T follicular helper cell (primary cell): ENCODE measurements at places on chromosomes 16 and 17.

GRCh38 chr17:36147601-36148000 is 28.8 kb downstream of the TBC1D3B start:
- no peak for DNase-seq

GRCh38 chr17:44607836-44608690 is 48.2 kb upstream of the MEIOC start:
- no peak for DNase-seq

GRCh38 chr17:29592850-29593551 is at the start of gene ANKRD13B:
Gene ANKRD13B (plus strand): TSS chr17:29593132. CDS start chr17:29593622, 490 bp downstream.
- no peak for DNase-seq

DNA sequence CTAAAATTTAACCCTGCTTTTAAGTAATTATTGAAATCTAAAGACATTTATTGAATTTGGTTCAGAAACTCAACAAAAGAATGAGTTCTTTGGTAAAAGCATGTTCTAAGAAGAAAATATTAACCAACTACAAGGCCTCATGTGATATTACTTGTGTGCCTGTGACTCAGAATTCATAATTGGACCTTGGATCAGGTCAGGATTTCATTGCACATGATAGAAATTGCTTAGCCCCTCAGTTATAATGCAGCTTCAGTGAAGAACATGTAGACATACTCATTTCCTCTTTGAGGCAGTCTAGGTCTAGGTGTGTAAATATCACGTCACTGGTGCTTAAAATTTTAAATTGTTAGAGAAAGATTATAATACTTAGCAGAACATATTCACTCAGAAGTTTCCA is 410.0 kb upstream of the SOX9 start:
- DNase-seq, result no peak

- DNase-seq, result no peak
These were observed 81.3 kb downstream of the SDK2 start for GRCh38 chr17:73562896-73563295.

DNA sequence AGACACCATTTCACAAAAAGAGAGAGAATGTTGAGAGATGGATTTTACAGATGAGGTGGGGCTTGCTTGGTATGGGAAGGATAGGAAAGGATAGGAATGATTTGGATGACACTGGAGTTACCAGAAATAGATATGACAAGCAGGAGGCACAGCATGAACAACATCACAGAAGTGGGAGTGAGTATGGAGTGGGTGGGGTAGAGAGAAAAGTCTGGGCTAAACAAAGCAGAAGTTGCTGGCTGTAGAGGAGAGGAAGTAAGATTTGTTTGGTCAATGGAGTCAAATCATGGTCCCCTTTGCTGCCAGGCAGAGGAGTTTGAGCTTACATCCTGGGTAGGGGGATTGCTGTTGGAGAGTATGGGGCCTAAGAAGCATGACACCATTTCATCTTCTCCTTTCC is 101.7 kb downstream of the VAT1L start:
- no peak for DNase-seq

- DNase-seq, result no peak
These were observed 9.9 kb upstream of the TBKBP1 start for GRCh38 chr17:47684025-47684424.

DNA sequence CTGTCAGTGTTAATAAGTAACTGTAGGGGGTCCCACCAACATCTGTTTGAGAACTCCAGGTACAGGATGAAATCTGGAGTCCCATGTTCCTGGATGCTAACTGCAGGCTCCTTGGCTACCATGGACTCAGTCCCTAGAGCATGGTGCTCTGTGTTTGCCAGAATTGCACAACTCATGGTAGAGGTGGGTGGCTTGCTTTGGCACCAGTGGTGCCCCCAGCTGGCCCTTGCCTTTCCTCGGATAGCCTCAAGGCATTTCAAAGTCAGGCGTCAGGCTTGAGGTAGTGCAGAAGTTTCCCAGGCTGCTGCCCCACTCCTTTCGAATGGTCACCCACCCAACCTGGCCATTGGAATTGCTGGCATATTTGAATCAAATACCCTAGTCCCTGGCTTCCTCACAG is 179.9 kb downstream of the RBFOX1 start:
- no peak for DNase-seq

DNA sequence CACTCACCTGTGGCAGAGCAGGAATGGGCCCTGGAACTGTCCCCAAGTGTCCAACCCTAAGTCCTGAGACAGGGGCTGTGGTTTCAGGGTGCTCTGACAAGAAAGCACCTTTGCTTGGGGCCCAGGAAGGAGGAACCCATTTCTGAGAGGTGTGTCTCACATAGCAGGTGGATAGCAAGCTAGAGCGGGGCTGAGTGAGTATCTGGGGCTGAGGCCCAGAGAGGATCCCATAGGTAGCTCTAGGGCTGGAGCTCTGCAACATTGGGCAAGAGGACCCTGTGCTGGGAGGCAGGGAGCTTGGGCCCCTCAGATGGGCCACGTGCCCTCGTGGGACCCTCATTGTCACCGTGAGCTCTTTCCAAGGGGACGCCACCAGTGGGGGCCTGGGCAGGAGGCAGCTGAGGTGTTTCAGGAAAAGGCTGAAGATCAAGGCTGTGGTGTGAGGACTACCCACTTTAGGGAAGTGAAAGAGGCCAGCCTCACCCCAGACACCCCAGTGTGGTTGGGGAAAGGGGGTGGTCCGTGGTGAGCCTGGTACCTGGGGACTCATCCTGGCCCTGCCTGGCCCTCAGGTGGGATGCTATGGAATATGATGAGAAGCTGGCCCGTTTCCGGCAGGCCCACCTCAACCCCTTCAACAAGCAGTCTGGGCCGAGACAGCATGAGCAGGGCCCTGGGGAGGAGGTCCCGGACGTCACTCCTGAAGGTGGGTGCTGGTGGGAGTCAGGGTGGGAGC is 5.3 kb downstream of the DEF8 start:
- DNase-seq, result no peak
